SW 1271 (cell line): ENCODE measurements at places on chromosomes 6 and 20.

GRCh38 chr6:82584194-82584695 lies 220.6 kb downstream of the TPBG start:
- no peak for DNase-seq

DNA sequence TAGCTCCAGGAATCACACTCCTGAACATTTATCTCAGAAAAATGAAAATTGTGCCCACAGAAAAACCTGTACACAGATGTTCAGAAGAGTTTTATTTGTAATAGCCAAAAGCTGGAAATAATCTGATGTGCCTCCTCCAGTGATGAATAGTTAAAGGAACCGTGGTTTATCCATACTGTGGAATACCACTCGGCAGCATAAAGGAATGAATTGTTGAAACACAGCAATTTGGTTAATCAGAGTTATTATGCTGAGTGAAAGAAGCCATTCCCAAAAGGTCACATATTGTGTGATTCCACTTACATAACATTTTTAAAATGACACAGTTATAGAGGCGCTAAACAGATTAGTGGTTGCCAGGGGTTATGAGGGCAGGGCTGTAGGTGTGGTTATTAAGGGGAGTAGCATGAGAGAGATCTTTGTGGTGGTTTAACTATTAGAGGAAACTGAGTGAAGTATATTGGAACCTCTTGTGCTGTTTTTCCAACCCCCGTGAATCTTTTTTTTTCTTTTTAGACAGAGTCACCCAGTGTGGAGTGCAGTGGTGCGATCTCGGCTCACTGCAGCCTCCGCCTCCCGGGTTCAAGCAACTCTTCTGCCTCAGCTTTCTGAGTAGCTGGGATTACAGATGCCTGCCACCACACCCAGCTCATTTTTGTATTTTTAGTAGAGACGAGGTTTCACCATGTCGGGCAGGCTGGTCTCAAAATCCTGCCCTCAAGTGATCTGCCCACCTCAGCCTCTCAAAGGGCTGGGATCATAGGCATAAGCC lies 26.2 kb downstream of the PSMF1 start:
- DNase-seq = no peak

- DNase-seq = peak; percentile 93
These were observed at the start of gene MICA for GRCh38 chr6:31403283-31404060. TSS of gene MICA (plus strand) at chr6:31403595. CDS start at chr6:31403633, 38 bp downstream.

DNA sequence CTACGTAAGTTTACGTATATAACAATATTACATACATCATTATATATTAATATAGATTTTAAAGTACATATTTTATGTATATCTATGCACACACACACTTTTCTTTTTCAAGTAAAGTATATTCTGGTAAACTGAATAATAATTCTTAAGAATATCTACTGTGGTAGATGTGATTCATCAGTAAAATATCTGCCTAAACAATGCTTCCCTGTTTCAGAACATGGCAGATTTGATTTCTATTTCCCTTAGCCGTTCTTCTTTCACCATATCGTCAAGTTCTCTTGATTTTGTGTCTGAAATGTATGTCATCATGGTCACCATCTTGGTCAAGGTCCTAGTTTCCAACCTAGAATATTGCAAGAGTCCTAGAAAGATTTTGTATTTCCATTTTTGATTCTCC lies 195.6 kb downstream of the HDGFL1 start:
- no peak for DNase-seq

DNA sequence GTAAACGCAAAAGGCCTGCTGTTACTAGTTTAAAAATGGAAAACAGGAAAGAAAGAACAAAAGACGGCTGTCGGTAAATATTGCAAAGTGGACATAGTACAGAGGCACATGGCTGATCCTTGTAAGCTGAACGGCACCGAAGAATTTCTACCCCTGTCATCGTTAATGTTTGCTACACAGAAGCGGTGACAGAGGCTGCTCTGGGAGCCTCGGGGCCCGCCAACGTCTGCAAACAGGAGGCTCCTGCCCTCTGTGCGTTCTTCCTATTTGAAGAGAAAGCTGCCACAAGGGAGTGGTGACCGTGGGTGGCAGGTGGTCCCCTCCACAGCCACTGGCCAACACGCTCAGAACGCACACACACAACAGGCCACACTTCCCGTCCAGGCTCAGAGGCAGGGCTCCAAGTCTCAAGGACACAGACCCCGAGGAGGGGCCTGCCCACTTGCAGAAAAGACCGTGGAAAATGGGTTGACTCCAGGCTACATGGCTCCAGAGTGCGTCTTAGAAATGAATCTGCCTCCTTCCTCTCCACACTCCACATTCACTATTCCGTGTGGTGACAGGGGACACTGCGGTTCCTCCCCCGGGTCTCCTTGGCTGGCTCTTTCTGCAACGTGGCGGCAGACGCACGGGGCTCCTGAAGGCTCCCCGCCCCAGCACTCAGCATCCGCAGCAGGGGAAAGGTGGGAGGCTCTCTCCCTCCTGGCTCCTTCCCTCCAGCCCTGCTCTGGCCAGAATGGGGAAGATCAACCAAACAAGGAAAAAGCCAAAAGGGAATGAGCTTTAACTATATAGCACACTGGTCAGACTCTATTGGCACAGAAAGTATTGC lies 64.5 kb downstream of the GMPR start:
- DNase-seq = no peak
